ENCODE measurements at places on chromosomes 7 and 10. TPM values are rescaled to one million over a fixed set of nuclear protein-coding genes. Genes with fewer than 3 reads are reported as not detected.
A peak's percentile ranks its signal among the peaks of the same experiment; 100 is the strongest.

The ADAMTS14 gene
- total RNA-seq: 13.2 TPM

The SUGCT gene
- 4.4 TPM for total RNA-seq

The FAM25A gene
- total RNA-seq: 2.7 TPM

The DPYSL4 gene
- total RNA-seq: 5.4 TPM

The MSMB gene
- total RNA-seq: not detected

The TYW1B gene
- 2.4 TPM for total RNA-seq

The TCERG1L gene
- total RNA-seq: not detected

The TRPV5 gene
- not detected for total RNA-seq

The ASAH2 gene
- 10.7 TPM for total RNA-seq

The ENO4 gene
- 0.22 TPM for total RNA-seq

The DTX2 gene
- total RNA-seq: 37.4 TPM

The ZP3 gene
- 23.4 TPM for total RNA-seq

- no peaks in the 10 kb centered on the region for H3K36me3 ChIP-seq
- no peak for DNase-seq
- H3K4me3 ChIP-seq: no peak overlapping the region
- H3K27ac ChIP-seq: no peak overlapping the region
- no peaks in the 10 kb centered on the region for H3K4me1 ChIP-seq
- H3K27me3 ChIP-seq: no peaks in the 10 kb centered on the region
Measured at GRCh38 chr10:68121852-68122251, 12.6 kb downstream of the MYPN start.

- no peak for DNase-seq
- H3K36me3 ChIP-seq: no peaks in the 10 kb centered on the region
- no peak overlapping the region for H3K27ac ChIP-seq
- H3K4me3 ChIP-seq: no peak overlapping the region
- no peaks in the 10 kb centered on the region for H3K4me1 ChIP-seq
Measured at GRCh38 chr10:43235070-43235900, 31.6 kb downstream of the RASGEF1A start.

DNA sequence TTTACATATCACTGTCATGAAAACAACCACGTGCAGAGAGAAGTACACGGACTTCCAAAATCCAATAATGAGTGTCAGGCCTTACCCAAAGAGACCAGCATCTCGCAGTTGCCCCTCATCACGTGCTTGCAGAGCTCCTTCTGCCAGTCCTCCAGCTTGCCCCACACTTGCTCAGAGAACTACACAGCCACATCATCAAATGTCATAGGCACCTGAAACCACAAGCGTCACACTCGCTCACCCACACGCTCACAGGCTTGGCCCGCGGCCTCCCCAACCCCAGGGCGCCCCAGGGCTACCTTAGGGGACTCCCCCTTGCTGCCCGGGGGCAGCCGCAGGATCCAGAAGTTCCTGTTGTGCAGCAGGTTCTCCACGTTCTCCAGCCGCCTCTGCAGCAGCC lies 123.4 kb upstream of the ZNF746 start:
- H3K27ac ChIP-seq: no peak overlapping the region
- H3K27me3 ChIP-seq: no peaks in the 10 kb centered on the region
- H3K4me3 ChIP-seq: no peak overlapping the region
- peaks cover 25% of the 10 kb centered on the region for H3K36me3 ChIP-seq

DNA sequence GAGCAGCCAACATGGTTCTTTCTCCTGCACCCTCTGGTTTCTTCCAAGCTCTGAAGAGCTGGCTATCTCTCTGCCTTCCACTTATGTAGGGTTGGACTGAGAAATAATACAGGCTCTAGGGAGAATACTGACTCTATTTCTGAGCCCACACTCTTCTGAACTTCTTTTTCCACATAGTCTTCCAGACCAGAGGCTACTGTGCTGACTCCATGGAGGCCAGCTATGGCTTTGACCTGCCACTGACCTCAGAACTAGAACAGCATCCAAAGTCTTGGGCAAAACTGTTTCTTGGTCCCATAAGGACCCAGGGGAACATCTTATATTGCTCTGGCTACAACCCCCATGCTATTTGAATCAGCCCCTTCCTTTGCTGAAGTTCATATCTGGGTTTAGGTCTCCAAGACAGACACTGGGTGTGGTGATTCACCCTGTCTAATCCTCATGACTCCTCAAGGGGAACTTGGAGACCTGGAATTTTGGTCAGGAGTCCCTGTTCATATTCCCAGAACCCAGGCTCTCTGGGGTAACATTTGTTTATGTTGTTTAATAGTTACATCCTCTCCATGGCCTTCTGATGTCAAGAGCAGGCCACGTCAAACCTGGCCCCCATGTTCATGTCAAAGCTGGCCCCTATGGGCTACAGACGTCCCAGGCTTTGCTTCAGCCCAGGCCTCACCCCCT lies 12.1 kb upstream of the PLAU start:
- no peak overlapping the region for H3K4me3 ChIP-seq
- H3K27ac ChIP-seq: peak overlapping the region; percentile 61
- no peaks in the 10 kb centered on the region for H3K27me3 ChIP-seq
- DNase-seq: no peak
- H3K36me3 ChIP-seq: no peaks in the 10 kb centered on the region
- peaks cover 40% of the 10 kb centered on the region for H3K4me1 ChIP-seq

- no peaks in the 10 kb centered on the region for H3K36me3 ChIP-seq
- H3K4me1 ChIP-seq: peaks cover 4% of the 10 kb centered on the region
- H3K4me3 ChIP-seq: no peak overlapping the region
- no peaks in the 10 kb centered on the region for H3K27me3 ChIP-seq
- DNase-seq: no peak
Measured at GRCh38 chr7:6556196-6556595, 4.9 kb upstream of the GRID2IP start.

DNA sequence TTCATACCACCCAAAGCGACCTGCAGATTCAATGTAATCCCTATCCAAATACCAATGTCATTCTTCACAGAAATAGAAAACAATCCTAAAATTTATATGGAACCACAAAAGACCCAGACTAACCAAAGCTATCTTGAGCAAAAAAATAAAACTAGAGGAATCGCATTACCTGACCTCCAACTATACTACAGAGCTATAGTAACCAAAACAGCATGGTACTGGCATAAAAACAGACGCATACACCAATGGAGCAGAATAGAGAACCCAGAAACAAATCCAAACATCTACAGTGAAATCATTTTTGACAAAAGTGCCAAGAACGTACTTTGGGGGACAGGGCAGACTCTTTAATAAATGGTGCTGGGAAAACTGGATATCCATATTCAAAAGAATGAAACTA lies 16.9 kb upstream of the CUL1 start:
- H3K4me1 ChIP-seq: peaks cover 5% of the 10 kb centered on the region
- H3K27me3 ChIP-seq: no peaks in the 10 kb centered on the region
- no peak overlapping the region for H3K27ac ChIP-seq
- no peaks in the 10 kb centered on the region for H3K36me3 ChIP-seq

DNA sequence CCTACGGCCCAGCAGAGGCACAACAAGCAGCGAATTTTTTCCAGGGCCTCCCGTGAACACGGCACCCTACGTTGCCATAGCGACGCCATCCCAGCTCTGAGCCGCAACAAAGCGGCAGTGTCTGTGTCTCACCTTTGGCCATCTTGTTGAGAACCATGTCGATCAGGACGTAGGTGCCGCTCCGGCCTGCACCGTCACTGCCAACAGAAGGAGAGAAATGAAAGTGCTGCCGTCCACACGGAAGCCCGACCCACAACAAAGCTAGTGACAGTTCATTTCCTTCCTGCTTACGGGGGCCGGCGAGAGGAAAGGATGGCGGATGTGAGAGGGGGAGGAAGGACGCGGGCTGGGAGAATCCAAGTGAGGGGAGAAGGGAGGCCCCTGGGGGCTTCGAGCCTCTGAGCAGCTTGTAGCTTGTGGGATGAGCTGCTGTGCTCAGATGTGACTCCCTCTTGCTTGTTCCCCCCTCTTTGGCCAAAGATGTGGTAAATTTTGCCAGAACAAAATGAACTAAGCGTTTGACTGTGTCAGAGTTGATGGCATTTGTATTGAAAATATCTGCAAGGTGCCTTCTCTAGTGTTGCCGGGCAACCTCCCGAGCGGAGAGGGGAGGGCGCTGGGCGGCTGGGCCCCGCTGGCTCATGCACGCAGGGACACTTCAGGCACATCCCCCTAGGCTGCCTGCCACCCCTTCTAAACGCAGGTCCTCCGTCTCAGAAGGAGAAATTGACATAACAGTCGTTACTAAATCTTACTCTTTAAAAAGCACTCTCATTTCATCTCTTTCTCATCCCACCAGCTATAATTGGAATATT lies 232.2 kb downstream of the DNAJB6 start:
- peaks cover 26% of the 10 kb centered on the region for H3K4me1 ChIP-seq
- no peak for DNase-seq
- H3K27ac ChIP-seq: no peak overlapping the region
- no peak overlapping the region for H3K4me3 ChIP-seq

DNA sequence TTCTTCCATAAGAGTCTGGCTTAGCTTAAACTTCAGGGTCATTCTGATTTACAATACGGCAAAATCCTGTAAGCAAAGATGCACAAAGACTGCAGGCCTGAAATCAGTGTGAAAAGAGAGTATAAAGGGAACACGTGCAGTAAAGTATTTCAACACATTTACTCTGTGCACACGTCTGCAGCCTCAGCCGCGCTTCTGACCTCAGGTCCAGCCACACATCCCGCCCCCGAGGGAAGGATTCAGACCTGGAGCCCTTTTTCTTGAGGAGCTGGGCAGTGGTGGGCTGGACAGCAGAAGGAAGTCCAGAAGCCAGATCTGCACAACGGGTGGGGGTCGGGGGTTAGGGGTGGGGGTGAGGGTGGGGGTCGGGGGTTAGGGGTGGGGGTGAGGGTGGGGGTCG lies 58.9 kb upstream of the FAM20C start:
- no peak for DNase-seq
- H3K4me1 ChIP-seq: no peaks in the 10 kb centered on the region
- no peak overlapping the region for H3K27ac ChIP-seq
- H3K4me3 ChIP-seq: no peak overlapping the region
- peaks cover 13% of the 10 kb centered on the region for H3K27me3 ChIP-seq

GRCh38 chr10:130037169-130037661 lies 73.1 kb upstream of the EBF3 start:
- no peaks in the 10 kb centered on the region for H3K27me3 ChIP-seq
- H3K4me1 ChIP-seq: no peaks in the 10 kb centered on the region
- no peaks in the 10 kb centered on the region for H3K36me3 ChIP-seq
- no peak overlapping the region for H3K4me3 ChIP-seq
- H3K27ac ChIP-seq: no peak overlapping the region
- DNase-seq: no peak

DNA sequence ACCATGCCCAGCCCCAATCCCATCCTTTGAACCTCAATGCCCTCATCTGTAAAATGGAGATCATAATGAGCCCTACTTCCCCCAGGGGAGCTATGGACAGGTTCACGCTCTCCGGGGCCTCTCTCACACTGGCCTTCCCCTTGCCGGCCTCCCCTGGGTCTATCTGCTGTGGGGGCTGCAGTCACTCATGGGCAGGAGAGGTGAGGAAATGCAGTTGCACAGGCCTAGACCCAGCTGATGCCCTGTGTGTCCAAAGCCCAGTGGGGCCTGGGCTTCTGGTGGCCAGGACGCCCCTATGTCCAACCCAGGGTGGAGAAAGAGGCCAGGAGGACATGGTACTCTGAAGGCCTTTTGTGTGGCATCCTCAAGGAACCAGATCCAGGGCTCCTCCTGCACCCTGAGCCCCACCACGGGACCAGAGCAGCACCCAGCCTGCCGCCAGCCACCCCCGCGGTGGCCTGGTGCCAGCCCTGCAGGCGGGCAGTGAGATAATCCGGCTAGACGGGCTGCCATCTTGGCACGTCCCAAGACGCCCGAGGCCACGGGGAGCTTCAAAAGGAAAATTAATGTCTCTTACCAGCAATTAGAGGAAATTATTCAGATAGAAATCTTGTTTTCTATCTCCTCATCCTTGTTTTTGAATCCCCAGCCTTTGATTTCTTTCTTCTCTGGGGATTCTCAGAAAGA lies 39.0 kb downstream of the MYL10 start:
- H3K36me3 ChIP-seq: no peaks in the 10 kb centered on the region
- no peak overlapping the region for H3K4me3 ChIP-seq
- DNase-seq: no peak
- no peaks in the 10 kb centered on the region for H3K27me3 ChIP-seq
- H3K27ac ChIP-seq: no peak overlapping the region

GRCh38 chr7:22672846-22673680 lies 53.9 kb upstream of the IL6 start:
- no peaks in the 10 kb centered on the region for H3K27me3 ChIP-seq
- H3K4me3 ChIP-seq: no peak overlapping the region
- no peak for DNase-seq
- no peaks in the 10 kb centered on the region for H3K36me3 ChIP-seq
- H3K4me1 ChIP-seq: no peaks in the 10 kb centered on the region

- no peak for DNase-seq
- no peak overlapping the region for H3K27ac ChIP-seq
- H3K36me3 ChIP-seq: peaks cover 3% of the 10 kb centered on the region
- no peaks in the 10 kb centered on the region for H3K4me1 ChIP-seq
Measured at GRCh38 chr10:1035201-1035600, 9.5 kb upstream of the IDI2 start.

DNA sequence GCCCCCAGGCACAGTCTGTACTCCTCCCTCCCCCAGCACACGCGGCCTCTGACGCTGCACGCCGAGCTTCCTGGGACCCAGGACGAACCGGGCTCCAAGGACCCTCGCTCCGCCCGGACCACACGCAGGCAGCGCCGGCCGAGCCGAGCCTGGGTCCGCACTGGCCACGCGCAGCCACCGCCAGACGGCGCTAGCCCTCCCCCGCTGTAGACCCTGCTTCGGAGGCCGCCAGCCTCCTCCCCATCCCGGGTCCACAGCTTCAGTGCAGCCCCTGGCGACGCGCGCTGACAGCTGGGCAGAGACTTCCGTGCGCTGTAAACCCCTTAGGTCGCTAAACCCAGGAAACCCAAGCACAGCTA lies 936 bp upstream of the TCERG1L start:
- H3K27me3 ChIP-seq: no peaks in the 10 kb centered on the region
- no peaks in the 10 kb centered on the region for H3K4me1 ChIP-seq
- no peak overlapping the region for H3K27ac ChIP-seq
- DNase-seq: no peak
- H3K4me3 ChIP-seq: no peak overlapping the region

DNA sequence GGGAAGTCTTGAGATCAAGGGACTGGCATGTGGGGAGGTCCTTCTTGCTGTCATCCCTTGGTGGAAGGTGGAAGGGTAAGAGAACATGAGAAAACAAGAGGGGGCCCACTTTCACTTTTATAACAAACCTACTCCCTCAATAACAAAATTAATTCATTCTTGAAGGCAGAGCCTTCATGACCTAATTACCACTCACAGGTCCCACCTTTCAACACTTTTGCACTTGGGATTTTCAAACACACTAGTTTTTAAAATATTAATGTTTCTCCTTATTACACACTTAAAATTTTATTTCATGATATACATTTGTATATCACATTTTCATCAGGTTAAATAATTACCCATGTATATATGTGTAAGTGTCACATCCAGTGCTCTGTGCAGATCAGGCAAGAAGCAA lies 2.0 kb downstream of the ST7 start:
- H3K27me3 ChIP-seq: no peaks in the 10 kb centered on the region
- H3K4me3 ChIP-seq: no peak overlapping the region
- DNase-seq: no peak
- no peak overlapping the region for H3K27ac ChIP-seq

- no peaks in the 10 kb centered on the region for H3K27me3 ChIP-seq
- no peak for DNase-seq
- no peak overlapping the region for H3K4me3 ChIP-seq
- H3K4me1 ChIP-seq: 0 out of 2 replicates have a peak, but pooled peaks cover 2% of the 10 kb centered on the region
- no peaks in the 10 kb centered on the region for H3K36me3 ChIP-seq
Measured at GRCh38 chr10:121237718-121238117, 360.5 kb downstream of the FGFR2 start.

All from HCT116 (cell line).